ENCODE measurements at places on chromosomes 11 and 22. TPM values are rescaled to one million over a fixed set of nuclear protein-coding genes. Genes with fewer than 3 reads are reported as not detected.

DNA sequence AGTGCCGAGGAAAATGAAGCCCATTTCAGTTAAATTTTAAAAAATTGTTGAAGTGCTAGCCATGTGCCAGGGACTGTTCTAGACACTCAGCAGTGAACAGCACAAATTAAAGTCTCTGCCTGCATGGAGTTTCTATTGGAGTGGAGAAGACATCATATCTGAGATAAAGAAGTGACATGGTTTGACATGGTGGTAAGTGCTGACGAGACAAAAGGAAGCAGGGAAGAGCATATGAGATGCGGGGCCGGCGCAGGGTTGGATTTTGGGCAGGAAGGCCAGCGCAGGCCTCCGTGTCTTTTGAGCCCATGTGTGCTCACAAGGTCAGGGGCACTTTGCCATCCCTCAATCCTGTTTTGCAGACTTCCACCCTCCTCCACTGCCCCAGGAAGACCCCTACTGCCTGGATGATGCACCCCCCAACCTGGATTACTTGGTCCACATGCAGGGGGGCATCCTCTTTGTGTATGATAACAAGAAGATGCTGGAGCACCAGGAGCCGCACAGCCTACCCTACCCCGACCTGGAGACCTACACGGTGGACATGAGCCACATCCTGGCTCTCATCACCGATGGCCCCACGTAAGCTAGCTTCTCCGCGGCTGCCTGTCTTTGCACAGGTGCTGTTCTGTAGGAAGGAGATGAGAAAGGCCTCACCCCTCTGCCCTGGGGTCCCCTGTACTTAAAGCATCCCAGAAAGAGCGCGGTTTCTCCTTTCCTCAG, 29.6 kb downstream of the AMPD3 start:
- no peak overlapping the region for H3K27ac ChIP-seq
- H3K4me1 ChIP-seq, result no peaks in the 10 kb centered on the region
- no peak overlapping the region for H3K4me3 ChIP-seq
- no peaks in the 10 kb centered on the region for H3K36me3 ChIP-seq
- DNase-seq, result no peak

The CLDN5 gene
- polyA plus RNA-seq, result 2.5 TPM

DNA sequence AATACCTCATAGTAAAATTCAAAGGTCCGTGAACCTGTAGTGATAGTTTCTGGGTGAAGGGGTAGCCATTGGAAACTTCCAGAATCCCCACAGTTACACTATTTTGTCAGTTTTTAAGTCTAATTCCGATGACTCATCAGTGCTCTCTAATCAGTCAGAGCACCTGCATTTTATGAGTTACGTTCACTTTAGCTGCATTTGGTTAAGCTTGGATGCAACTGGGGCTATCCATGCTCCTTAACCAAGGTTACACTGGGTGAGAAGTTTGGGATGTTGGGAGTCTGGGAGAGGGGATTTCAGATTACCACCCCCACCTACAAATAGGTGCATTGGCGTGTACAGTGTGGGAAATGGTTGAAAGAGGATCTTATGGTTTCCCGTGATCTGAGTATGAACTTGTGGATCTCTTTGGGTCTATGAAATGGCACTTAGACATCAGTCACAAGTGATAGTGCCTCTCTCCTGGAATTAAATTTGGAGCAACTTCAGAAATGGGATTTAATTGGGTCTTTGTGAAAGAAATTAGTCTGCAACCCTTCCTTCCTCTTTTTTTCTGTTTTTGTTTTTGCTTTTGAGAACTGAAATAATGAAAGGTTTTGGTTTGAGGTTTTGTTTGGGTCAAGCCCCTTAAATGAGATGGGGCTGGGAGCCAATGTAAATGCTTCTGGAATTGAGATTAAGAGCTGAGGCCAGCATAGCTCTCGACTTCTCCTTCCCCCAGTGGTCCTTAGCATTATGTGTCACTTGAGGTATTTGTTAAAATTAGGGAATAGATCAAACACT, 31.5 kb downstream of the EHF start:
- H3K4me3 ChIP-seq, result no peak overlapping the region
- peaks cover 8% of the 10 kb centered on the region for H3K4me1 ChIP-seq
- H3K27me3 ChIP-seq, result no peaks in the 10 kb centered on the region
- no peak for DNase-seq
- no peaks in the 10 kb centered on the region for H3K36me3 ChIP-seq
- no peak overlapping the region for H3K27ac ChIP-seq

The CNGA4 gene
- 0.74 TPM for polyA plus RNA-seq

DNA sequence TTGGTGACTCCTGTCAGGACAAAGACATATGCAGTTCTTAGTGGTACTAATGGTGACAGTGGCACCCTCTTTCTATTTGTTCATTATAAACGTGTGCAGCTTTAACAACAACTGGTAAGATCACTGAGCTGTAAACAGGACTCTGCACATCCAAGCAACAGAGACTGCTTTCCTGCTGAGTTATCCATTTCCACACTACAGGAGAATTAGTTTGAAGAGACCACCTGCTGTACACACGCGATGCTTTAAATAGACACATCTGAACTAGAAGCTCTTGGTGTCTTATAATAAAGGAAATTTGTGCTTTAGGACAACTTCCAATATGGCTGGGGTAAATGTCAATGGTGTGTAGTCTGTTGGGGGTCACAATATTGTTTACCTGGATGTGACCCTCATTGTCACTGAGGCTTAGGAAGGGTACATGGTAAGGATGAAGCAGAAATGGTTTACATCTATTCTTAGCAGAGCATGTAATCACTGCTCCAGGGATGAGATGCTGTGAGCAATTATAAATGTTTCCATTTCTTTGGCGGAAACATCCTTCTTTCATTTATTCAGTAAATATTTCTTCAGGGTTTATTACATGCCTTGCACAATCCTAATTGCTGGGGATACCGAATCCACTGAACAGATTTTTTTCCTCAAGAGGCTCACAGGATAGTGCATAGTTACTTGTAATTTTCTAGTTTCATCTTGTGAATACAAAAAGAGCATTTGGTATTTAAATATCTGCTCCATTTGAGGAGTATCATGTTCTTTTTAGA, 354.0 kb upstream of the CCDC90B start:
- H3K27me3 ChIP-seq, result no peaks in the 10 kb centered on the region
- H3K27ac ChIP-seq, result no peak overlapping the region
- no peak for DNase-seq
- H3K4me3 ChIP-seq, result no peak overlapping the region

DNA sequence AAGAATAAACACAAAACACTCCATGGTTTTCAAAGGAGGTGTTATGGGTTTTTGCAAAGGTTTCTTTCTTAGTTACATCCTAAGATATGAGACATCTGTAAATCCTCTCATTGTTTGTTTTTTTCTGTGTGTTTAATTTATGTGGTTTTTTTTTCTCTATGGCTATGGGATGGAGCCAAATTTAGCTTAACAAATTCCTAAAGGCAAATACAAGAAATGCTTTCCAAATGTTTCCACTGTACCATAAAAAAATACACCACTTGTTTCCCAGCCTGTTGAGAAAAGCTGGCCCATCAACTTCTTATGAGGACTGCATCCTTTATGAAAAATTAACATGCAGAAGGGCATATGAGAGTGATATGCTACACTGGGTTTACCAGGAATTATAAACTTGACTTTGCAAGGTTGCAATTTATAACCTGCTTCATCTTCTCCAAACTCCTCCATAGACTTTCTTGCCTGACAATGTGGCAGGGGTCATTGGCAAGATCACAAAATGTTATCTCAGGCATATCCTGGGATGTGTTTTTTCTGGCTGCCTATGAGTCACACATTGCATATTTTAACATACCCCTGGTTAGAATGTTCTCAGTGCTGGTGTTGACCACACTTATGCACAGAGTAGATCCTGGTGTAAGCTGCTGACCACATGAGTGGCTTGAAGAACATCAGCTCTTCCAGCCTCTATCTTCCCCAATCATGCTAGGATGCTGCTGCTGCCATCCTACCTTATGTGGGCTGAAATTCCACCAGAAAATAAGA, 137.6 kb upstream of the TTC12 start:
- H3K27me3 ChIP-seq, result no peaks in the 10 kb centered on the region
- H3K4me1 ChIP-seq, result no peaks in the 10 kb centered on the region
- no peak for DNase-seq
- H3K27ac ChIP-seq, result no peak overlapping the region

GRCh38 chr11:73342633-73343032, 33.6 kb upstream of the RELT start:
- no peak overlapping the region for H3K27ac ChIP-seq
- DNase-seq, result no peak
- peaks cover 11% of the 10 kb centered on the region for H3K4me1 ChIP-seq

The ZNF215 gene
- 6.4 TPM for polyA plus RNA-seq

- H3K27ac ChIP-seq, result no peak overlapping the region
- DNase-seq, result no peak
- H3K4me3 ChIP-seq, result no peak overlapping the region
- H3K4me1 ChIP-seq, result no peaks in the 10 kb centered on the region
- H3K36me3 ChIP-seq, result no peaks in the 10 kb centered on the region
Measured at GRCh38 chr11:45568049-45568448, 97.4 kb downstream of the CHST1 start.

- H3K4me1 ChIP-seq, result peaks cover 15% of the 10 kb centered on the region
- no peak overlapping the region for H3K27ac ChIP-seq
- H3K27me3 ChIP-seq, result no peaks in the 10 kb centered on the region
- no peak overlapping the region for H3K4me3 ChIP-seq
- no peak for DNase-seq
Measured at GRCh38 chr11:70317581-70318305, 47.3 kb downstream of the PPFIA1 start.

The SF3A1 gene
- polyA plus RNA-seq, result 27.8 TPM

DNA sequence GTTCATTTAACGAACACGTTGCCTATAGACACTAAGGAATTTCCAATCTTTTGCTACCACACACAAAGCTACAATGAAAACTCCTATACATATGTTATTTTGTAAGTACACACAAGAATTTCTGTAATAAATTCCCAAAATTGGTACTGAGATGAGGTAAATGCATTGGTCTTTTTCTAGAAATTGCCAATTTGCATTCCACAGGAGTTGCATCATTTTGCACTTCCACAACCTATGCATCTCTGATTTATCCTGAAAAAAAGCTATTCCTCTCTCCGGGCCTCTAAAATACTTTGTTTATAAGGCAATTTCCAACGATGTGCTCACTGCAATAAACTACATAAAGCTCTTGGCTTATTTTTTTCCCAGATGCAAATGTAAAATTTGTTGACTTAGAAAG, 24.9 kb downstream of the IMMP1L start:
- H3K27ac ChIP-seq, result no peak overlapping the region
- no peaks in the 10 kb centered on the region for H3K27me3 ChIP-seq
- DNase-seq, result no peak
- H3K36me3 ChIP-seq, result no peaks in the 10 kb centered on the region
- no peak overlapping the region for H3K4me3 ChIP-seq
- no peaks in the 10 kb centered on the region for H3K4me1 ChIP-seq

GRCh38 chr11:21646351-21646750, 546.5 kb upstream of the ANO5 start:
- no peak for DNase-seq
- no peak overlapping the region for H3K27ac ChIP-seq
- no peaks in the 10 kb centered on the region for H3K27me3 ChIP-seq
- H3K4me3 ChIP-seq, result no peak overlapping the region
- H3K36me3 ChIP-seq, result no peaks in the 10 kb centered on the region
- no peaks in the 10 kb centered on the region for H3K4me1 ChIP-seq
